Gastroesophageal sphincter (tissue), 4 donors: ENCODE measurements at places on chromosomes 5 and 9. TPM values are rescaled to one million over a fixed set of nuclear protein-coding genes. Genes with fewer than 3 reads are reported as not detected.

- no peak for ATAC-seq
These were observed 83.7 kb downstream of the C5orf15 start for GRCh38 chr5:133884569-133885311.

- no peak for ATAC-seq
These were observed 26.6 kb downstream of the PTPDC1 start for GRCh38 chr9:94110821-94111252.

GRCh38 chr9:119458068-119458467 lies 88.8 kb upstream of the BRINP1 start:
- ATAC-seq: no peak

DNA sequence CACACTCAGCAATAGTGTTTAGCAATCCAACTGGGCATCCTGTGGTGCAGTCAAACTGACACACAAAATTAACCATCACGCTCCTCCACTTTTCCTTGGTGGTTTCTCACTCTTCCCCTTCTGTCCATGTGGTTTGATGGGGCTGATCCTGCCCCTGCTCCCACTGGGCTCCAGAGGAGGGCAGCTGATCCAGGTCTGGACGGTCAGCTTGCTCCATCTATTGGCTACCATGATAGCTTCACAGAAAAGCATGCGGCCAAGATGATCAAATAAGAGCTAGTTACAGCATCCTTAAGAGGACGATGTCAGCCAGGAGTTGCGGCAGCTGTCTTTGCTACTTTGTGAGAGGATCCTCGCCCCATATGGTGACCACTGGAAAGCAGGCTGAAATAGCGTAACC lies 29.6 kb upstream of the RANBP17 start:
- no peak for ATAC-seq

- ATAC-seq: no peak
These were observed 39.0 kb downstream of the ADAMTS12 start for GRCh38 chr5:33852837-33853236.

GRCh38 chr5:27328480-27328879 lies 290.1 kb upstream of the CDH9 start:
- no peak for ATAC-seq

- ATAC-seq: peak; percentile 41
These were observed 44.9 kb upstream of the STXBP1 start for GRCh38 chr9:127567035-127567729.

DNA sequence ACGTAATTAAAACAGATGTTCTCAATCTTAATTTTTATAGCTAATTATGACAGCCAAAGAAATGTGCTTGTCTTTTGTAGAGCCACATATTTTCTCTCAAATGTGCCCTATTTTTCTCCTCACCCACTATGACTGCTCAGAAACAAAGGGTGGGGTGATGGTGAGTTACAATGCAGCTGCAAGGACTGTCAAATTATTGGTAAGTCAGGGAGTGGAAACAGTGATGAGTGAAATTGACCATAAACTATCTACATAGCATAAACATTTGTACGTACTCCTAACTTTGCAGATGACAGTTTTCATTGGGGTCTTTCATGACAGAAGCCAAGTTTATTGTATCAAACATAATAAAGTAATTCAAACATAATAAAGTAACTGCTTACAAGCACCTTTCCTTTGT lies 215.9 kb downstream of the MCTP1 start:
- no peak for ATAC-seq

DNA sequence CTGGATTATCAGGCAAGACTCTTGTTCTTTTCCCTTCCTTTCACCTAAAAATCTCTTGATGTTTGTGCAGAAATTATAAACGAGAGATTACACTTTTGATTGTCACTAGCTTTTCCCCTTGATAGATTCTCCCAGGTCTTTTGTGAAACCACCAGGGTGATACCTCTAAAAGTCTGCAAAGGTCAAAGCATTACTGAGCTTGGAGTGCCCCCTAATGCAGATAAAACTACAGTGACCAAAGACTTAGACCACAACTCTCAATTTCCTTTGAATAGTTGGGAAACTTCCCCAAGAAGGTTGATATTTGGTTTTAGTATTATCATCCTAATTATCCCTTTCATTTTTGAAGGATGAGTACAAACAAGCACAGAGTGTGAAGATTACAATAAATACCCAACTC lies 173.1 kb downstream of the CYLC2 start:
- no peak for ATAC-seq

UGT3A1 gene
- not detected for total RNA-seq

KCNIP1 gene
- not detected for total RNA-seq

SLC4A9 gene
- total RNA-seq: not detected
